Activated naive CD8-positive, alpha-beta T cell treated with anti-CD3 and anti-CD28 coated beads, Interleukin-2, amount 10 ng/mL, durations not matched to agents 7 days and 5 days (primary cell): ENCODE measurements at places on chromosomes 7 and 10. TPM values are rescaled to one million over a fixed set of nuclear protein-coding genes. Genes with fewer than 3 reads are reported as not detected.

HOXA2 gene
- not detected for total RNA-seq

DRGX gene
- total RNA-seq: not detected

- no peak for DNase-seq
- H3K36me3 ChIP-seq: no peaks in the 10 kb centered on the region
- H3K27ac ChIP-seq: no peak overlapping the region
- H3K4me3 ChIP-seq: no peak overlapping the region
- H3K4me1 ChIP-seq: no peaks in the 10 kb centered on the region
- H3K27me3 ChIP-seq: no peaks in the 10 kb centered on the region
Observed at GRCh38 chr10:108412323-108412722, 1247.8 kb upstream of the SORCS1 start.

DNA sequence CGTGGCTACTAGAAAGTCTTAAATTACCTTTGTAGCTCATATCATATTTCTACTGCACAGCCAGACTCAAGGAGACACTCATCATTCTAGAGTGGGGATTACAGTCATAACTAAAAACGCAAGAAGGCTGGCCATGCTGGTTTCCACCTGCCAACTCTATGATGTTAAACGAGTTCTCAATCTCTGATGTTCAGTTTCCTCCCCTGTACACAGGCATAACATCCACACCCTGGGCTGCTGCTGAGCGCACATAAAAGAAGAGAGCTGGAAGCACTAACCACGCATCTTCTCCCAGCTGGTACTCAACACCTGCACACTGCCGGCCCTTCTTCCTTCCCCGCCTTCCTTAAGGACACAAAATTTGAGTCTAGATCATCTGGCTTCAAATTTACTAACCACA lies 60.5 kb downstream of the SORBS1 start:
- no peak overlapping the region for H3K27ac ChIP-seq
- no peak overlapping the region for H3K4me3 ChIP-seq
- H3K4me1 ChIP-seq: peaks cover 2% of the 10 kb centered on the region
- H3K27me3 ChIP-seq: peaks cover 8% of the 10 kb centered on the region

DNA sequence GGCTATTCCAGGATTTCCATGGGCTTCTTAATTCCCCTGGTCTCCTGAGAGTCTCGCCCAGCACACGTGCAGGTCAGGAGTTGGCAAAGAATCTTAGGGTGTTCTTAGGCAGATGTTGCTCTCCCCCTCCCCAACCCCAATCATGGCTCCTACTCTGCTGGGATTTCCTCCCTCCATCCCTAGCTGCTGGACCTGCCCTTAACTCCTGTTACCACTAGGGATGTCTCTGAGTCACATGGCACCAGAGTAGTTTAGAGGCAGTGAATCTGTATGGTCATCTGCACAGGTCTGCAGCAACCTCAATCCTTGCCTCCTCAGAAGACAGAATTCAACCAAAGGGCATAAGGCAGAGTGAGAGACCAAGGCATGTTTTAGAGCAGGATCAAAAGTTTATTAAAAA lies 51.8 kb upstream of the CHST3 start:
- peaks cover 1% of the 10 kb centered on the region for H3K4me1 ChIP-seq
- H3K36me3 ChIP-seq: peaks cover 1% of the 10 kb centered on the region
- no peak overlapping the region for H3K27ac ChIP-seq
- no peak overlapping the region for H3K4me3 ChIP-seq
- H3K27me3 ChIP-seq: peaks cover 2% of the 10 kb centered on the region

- H3K27me3 ChIP-seq: peaks cover 5% of the 10 kb centered on the region
- no peak for DNase-seq
- peaks cover 3% of the 10 kb centered on the region for H3K4me1 ChIP-seq
- H3K4me3 ChIP-seq: no peak overlapping the region
- no peaks in the 10 kb centered on the region for H3K36me3 ChIP-seq
Observed at GRCh38 chr7:7098280-7098818, 84.0 kb upstream of the C1GALT1 start.
